CD14-positive monocyte (primary cell): ENCODE measurements at places on chromosomes 7 and 10.
A peak's percentile ranks its signal among the peaks of the same experiment; 100 is the strongest.

- no peak for DNase-seq
Measured at GRCh38 chr10:122521011-122521410, 39.5 kb upstream of the DMBT1 start.

DNA sequence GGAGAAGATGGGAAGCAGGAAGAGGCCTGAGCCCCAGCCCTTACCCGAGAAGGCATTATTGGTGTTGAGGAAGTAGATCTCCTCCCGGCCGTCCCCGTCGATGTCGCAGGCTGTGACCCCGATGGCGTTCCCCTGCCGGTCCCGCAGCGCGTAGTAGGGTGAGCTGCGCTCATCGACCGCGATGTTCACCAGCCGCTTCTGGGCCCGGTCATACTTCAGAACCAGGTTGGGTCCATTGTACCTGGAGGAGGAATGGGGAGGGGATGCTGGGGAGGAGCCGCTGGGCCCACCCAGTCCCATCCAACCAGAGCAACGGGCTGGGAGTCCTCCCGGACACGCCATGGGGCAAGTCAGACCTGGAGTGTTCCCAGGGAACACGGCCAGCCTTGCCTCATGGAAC, 86.5 kb downstream of the GOLGA7B start:
- no peak for DNase-seq

DNA sequence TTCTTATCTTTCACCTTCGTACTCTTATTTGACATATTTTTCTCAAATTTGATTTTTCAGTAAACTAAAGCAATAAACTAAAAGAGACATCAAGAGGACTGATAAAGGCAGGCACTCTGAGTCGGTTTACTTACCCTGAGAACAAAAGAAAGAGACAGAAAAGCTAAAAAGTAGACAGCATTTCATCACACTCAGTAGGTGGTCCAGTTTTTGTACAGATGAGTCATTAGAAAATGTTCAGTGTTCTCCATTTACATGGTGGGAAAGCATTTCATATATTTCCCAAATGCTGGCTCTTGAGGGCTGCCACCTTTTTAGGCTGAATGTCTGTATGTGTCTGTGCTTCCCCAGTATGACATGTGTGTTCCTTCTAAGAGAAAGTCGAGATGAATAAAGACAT, 52.7 kb downstream of the NHLRC2 start:
- DNase-seq = no peak

DNA sequence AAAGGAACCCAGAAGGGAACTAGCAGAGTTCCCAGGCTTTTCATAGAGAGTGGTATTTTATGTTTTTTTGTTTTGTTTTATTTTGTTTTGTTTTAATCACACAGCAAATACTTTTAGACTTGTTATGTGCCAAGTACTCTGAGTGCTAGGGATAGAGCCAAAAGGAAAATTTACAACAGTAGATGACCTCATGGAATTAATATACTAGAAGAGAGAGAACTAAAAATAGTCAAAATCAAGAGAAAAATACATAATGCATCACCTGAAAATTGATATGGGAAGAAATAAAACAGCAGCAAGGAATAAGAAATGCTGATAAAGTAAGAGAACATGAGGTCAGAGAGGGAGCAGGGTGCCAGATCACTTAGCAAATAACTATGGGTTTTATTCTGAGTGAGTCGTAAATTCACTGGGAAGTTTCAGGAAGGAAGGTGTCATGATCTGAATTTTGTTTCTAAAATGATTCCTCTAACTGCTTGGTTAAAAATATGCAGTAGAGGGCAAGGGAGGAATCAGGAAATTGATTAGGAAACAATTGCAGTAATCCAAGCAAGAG, 351.0 kb downstream of the ANKRD7 start:
- DNase-seq = no peak

GRCh38 chr10:61332581-61332980, 120.6 kb downstream of the TMEM26 start:
- DNase-seq = no peak

- DNase-seq = no peak
Measured at GRCh38 chr10:93319096-93319495, 163.0 kb downstream of the MYOF start.

DNA sequence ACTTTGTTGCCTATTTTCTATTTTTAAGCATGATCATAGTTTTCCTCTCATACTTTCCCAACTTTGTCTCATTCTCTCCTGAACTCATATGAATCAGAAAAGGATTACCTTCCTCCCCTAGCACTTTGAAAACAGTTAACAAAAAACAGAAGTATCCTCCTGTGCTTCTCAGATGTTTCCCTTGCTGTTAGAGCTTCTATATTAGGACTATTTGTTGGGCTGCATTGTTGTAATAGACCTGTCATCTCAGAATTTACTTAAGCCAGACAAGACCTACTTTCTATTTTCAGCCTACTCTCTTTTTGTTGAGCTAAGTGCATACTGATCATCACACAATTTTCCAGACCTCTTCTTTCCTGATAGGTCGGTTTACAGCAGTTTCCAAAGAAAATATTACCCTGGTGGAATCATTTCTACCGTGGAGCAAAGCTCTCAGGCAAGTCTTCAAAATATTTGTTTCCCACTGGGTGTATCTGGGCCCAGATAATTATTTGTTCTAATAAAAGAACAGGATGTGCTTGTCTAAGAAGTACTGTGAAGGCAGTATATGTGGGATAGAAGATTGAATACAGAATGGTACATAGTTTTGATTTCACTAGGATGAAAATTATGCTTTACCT, 411.9 kb upstream of the KLF6 start:
- no peak for DNase-seq

- peak; percentile 4 for DNase-seq
Measured at GRCh38 chr7:18610331-18610948, 114.9 kb downstream of the HDAC9 start.

- no peak for DNase-seq
Measured at GRCh38 chr10:97532935-97533671, 34.4 kb downstream of the UBTD1 start.

DNA sequence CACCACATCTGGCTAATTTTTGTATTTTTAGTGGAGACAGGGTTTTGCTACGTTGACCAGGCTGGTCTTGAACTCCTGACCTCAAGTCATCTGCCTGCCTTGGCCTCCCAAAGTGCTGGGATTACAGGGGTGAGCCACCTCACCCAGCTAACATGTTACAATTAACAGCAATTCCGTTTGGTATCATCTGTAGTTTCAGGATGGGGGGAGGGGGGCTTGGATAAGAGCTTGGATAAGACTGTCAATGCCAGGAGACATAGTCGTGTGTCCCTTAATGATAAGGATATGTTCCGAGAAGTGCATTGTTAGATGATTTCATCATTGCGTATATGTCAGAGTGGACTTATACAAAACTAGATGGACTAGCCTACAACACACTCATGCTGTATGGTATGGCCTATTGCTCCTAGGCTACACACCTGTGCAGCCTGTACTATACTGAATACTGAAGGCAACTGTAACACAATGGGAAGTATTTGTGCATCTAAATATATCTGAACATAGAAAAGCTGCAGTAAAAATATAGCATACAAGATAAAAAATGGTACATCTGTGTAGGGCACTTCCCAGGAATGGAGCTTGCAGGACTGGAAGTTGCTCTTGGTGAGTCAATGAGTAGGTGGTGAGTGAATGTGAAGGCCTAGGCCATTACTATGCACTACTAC, 103.9 kb upstream of the TNS3 start:
- no peak for DNase-seq

DNA sequence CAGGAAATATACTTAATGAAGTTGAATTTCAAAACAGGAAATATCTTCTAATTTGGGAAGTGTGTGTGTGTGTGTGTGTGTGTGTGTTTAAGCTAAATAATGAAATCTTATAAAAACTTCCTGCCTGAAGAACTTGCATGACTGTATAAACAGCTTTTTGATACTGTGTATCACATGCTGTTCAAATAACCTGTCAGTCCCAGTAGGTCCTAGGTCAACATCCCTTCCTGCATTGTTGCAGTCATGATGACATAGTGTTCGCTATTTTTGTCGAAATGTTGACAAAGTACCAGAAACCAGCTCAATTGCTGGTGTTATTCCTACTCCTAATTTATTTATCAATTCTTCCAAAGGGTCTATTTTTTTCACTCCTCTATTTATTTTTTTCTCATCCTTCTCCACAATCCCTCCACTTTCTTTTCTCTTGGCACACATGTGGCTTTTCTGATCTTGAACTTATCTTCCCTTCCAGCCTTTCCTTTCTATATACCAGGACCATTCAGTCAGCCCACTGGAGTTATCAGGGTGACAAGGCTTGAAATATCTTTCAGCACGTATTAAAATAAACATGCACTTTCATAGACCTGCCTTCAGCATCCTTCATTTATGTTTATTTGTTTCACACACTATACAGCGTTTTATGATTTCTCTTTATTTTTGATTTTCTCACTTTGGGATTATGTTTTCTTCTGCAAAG, 115.8 kb downstream of the PLXDC2 start:
- DNase-seq = no peak

DNA sequence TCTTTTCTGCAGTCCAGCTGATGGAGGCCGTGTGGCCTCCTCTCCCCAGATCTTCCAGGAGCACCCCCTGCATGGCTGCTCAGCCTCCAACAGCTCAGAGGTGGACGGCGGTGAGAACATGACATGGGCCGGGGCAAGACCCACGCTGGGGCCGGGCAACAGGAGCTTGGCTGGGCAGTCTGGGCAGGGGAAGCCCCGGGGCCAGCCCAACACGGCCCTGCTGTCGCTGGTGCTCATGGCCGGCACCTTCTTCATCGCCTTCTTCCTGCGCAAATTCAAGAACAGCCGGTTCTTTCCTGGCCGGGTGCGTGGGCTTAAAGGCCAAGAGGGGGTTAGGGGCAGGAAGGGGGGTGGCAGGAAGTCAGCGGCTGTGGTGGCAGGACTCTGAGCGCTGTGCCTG, 6.6 kb downstream of the FASTK start:
- DNase-seq = no peak

- DNase-seq = peak; percentile 68
Measured at GRCh38 chr10:88070080-88070880, 206.9 kb downstream of the PTEN start.

- no peak for DNase-seq
Measured at GRCh38 chr10:80946073-80946472, 408.4 kb downstream of the SH2D4B start.

DNA sequence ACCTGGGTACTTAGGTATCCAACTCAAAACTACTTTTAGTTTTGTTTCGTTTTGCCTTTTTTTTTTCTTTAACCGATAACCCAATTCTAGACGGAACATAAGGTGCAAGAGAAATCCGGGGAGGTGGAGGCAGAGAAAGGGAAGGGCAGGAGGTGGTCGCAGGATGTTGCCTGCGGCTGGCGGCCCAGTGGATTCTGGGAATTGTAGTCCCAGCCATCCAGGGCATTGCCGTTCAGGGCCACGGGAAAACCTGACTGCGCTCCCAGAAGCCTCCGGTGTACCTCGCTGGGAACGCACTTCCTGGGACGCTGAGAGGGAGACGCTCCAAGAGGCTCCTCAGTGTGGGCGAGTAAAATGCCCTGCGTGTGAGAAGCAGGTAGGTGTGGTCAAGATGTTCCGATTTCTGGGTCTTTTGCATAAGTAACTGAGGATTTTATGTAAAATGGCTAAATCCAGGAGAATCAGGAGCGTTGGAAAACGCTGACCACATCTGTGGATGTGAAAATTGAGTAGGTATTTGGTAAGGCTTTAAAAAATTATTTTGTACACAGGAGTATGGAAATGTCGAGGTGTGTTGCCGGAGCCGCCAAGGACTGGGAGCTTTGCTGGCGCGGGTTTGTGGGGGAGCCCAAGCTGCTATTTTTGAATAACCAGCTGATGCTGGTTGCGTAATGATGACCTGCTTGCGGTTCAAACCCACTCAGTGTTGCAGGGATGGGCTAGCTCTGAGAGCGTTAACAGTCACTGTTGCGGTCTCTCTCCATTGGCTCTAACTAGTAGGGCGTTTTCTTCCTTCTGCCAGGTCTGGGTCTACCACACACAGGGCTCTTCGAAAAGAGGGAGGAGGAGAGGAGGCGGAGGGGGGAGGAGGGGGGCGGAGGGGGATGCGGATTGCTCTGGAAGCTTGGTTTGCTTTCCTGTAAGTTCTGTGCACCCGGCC, at the start of gene CLDN12:
Gene CLDN12, plus strand, starts transcription at position 288 of the 940 bp plus-strand sequence. CDS start 9,216 bp downstream, outside the sequence.
- DNase-seq = peak; percentile 51

DNA sequence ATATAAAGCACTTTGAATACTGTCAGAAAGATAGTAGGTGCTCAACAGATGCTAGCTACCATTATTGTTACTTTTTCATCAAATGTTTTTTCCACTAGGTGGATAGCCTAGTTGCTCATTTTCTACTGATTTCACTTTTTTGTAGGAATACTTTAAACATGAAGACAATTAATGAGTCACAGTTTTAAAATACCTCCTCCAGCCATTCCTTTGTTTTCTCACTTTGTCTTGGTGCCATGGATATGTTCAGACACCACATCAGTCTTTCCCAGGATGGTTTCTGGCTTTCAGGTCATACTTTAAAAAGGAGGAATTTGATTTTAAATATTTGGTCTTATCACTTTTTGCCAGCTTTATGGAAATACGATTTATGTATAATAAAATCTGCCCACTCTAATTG, 147.1 kb upstream of the MGMT start:
- no peak for DNase-seq

DNA sequence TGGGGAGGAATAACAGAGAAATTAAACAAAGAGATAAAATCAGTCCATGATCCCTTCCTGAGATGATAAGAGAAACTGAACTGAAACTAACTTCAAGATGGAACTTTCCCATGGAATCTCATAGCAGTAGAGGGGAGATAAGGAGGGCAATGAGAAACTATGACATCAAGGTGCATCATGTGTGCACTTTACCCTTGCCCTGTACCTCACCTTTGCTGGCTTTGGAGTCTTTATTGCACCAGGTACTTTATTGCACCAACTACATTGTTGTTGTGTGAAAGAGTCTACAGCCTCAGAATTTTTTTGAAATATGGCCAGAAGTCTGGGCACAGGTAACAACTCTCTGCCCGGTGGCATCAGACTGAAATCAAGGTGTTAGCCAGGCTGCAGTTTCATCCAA, 11.2 kb upstream of the SMC3 start:
- no peak for DNase-seq

DNA sequence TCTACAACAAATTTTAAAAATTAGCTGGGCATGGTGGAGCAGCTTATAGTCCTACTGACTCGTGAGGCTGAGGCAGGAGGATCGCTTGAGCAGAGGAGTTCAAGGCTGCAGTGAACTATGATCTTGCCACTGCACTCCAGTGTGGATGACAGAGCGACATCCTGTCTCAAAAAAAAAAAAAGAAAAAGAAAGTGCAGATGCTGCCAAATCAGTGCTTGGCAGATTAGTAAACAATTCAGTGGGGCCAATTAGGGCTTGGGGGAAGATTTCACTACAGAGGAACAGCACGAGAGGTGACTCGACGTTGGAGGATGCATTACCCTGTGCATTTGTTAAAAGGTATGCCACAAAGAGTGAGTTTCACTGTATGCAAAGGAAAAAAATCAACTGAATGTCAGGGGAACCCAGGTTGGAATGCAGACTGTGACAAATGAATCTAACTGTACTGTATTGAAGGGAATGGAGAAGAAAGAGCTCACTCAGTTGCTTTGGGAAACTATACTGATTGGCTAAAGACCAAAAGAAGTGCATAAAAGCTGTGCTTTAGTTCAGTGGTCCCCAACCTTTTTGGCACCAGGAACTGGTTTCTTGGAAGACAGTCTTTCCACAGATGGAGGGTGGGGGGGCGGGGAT, 31.6 kb downstream of the GARIN1A start:
- no peak for DNase-seq
